G401 (cell line): ENCODE measurements at places on chromosomes 3 and 15. TPM values are rescaled to one million over a fixed set of nuclear protein-coding genes. Genes with fewer than 3 reads are reported as not detected.

DNA sequence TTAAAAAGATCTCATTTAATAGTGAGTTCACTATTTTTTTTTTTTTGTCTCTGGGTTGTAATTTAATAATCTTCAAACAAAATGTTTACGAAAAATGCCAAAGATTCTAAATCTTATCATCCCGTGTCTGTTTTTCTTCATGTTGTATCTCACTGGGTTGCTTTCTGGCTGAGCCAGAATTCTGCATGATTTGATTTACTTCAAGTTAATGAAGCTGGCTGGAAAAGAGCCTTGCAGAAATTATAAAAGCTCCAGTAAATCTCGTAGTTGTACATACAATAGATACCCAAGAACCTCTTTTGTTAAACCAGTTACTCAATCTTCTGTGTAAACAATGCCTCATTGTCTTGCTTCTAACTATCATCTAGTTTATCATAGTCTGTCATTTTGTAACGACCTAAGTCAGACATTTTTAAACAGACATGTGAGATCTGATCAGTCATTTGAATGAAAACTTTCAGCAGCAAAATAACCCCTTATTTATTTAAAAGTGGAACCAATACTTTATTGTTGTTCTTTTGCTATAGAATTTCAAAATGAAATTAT lies 249.0 kb downstream of the MCTP2 start:
- no peak for DNase-seq

DNA sequence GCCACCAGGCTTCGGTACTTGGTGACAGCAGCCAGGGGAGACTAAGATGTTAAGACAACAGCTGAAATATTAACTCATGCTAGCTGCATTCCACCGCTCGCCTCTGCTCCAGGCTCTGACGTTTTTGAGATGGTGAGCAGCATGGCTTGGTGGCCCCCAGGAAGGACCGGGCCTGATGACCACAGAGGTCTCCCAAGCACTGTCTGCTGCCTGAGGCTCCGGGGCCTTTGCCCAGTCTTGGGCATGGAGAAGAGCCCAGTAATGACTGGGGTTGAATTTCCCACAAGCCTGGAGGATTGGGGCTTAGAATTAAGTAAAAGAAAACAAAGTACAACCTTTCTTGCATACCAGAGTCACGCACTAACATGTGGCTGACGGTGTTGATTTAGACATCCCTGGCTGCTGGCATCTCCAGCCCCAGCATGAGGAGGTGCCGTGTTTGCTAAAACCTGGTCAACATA lies 243.6 kb upstream of the LYSMD4 start:
- no peak for DNase-seq

- no peak for DNase-seq
These were observed 21.1 kb downstream of the LRTM1 start for GRCh38 chr3:54906763-54907162.

GRCh38 chr3:32138545-32139104 lies 32.2 kb downstream of the GPD1L start:
- no peak for DNase-seq

The DISP2 gene
- 1.0 and 3.1 TPM in 2 replicates for total RNA-seq

The IDH2 gene
- total RNA-seq, result 46.2 and 52.9 TPM in 2 replicates

DNA sequence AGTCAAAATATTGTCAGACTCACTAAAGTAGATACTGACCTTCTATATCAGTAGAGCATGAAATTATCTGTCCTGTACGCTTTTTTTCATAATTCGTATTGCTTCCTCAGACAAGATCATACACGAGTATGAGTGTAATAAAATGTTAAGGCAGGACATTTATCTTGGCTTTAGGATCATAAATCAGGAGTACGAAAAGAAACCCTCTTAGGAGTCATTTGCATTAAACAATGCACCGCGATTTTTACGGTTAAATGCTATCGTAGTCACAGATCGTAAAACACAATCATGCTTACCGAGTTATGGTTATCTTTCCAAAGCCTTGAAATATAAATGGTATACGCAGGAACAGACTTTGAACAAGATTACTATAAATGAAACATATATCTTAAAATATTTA lies 510.3 kb upstream of the ROBO1 start:
- no peak for DNase-seq
